Hypothalamus (tissue), 51 donors: ENCODE measurements at places on chromosomes 12 and 14.

DNA sequence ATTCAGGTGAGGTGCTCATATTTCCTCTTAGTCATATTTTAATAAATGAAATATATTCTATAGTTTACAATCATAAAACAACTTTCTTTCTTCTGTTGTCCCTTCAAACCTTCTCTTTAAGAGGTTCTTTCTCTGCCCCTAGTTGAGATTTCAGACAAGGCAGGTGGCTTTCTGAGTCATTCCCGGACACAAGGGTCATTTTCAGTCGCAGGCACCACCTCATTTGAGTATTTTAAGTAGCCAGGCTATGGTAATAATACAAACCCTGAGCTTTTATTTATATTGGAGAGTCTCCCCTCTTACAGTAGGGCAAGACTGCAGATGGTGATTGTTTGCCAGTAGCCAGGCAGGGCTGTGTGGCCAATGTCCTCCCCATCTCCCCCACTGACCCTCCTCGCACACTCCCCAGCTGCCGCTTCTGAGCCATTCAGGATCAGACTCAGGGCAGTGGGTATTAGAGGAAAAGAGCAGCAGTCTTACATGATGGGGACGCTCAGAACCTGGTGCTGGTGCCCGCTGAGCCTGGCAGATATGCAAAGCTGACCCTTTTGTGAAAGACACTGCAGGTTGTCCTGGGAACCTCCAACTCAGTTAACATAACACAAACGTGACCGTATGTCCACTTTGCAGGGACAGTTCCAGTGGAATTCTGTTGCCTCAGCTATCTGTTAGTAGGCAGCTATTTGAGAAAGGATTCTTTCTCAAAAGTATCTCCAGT is 101.1 kb upstream of the BCL2L14 start:
- no peak for DNase-seq

DNA sequence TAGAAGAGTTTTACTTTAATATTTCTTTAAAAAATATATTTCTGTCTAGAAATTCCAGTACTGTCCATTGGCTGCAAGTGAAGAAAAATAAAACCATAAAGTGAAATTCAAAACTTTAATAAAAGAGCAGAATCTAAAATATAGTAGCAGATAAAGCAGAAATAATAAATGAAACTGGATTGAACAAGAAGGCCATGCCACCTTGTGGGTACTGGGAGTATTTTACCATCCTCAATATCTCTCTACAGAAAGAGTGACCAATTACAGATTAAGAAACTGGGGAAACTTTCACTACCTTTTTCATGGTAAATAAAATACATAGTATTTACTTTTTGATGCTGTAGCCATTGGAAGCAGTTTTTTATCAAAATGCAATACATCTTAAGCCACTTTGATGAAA is 220.5 kb downstream of the BCAT1 start:
- DNase-seq: no peak

DNA sequence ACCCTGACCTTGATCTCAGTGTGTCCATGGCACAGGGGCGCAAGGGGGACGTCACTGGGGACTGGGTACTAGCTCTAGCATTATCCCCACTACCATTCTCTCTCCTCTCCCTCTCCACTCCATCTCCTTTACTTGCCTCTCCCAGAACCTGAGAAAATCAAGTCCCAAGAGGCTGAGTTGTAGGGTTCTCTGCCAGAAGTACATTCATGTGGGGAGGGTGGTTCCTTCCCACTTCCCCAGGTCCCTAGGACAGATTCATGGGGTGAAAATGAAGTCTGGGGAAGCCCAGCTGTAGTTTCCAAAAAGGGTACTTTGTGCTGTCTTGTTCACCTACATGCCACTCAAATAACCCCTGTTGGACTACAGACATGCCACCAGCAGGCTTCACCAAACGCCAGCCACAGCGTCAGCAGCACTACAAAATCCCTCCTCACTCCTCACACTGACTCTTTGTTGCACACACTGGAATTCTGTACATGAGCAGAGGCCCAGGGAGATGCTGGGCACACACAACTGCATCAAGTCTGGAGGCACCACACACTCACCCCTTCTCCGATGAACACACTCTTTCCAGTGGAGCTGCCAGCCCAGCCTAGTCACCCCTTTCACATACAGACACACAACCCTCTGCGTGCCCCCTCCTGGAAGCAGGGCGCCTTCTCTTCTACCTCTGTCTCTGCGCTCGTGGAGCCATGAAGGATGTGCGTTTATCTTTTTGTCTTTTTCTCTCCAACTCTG is 6.9 kb downstream of the RARG start:
- no peak for DNase-seq

- no peak for DNase-seq
These were observed 540.5 kb downstream of the DIO2 start for GRCh38 chr14:79670811-79671210.

GRCh38 chr14:91997492-91997891 is 42.4 kb downstream of the TRIP11 start:
- DNase-seq: no peak
